ENCODE measurements at places on chromosomes 16 and 17.

- no peak for DNase-seq
Measured at GRCh38 chr17:41654678-41655607, 30.6 kb upstream of the KRT17 start.

- DNase-seq: no peak
Measured at GRCh38 chr16:66113223-66113622, 253.3 kb upstream of the CDH5 start.

GRCh38 chr17:31715446-31715845 lies 143.6 kb downstream of the COPRS start:
- no peak for DNase-seq

GRCh38 chr16:19411298-19411697 lies 6.4 kb upstream of the TMC5 start:
- no peak for DNase-seq

DNA sequence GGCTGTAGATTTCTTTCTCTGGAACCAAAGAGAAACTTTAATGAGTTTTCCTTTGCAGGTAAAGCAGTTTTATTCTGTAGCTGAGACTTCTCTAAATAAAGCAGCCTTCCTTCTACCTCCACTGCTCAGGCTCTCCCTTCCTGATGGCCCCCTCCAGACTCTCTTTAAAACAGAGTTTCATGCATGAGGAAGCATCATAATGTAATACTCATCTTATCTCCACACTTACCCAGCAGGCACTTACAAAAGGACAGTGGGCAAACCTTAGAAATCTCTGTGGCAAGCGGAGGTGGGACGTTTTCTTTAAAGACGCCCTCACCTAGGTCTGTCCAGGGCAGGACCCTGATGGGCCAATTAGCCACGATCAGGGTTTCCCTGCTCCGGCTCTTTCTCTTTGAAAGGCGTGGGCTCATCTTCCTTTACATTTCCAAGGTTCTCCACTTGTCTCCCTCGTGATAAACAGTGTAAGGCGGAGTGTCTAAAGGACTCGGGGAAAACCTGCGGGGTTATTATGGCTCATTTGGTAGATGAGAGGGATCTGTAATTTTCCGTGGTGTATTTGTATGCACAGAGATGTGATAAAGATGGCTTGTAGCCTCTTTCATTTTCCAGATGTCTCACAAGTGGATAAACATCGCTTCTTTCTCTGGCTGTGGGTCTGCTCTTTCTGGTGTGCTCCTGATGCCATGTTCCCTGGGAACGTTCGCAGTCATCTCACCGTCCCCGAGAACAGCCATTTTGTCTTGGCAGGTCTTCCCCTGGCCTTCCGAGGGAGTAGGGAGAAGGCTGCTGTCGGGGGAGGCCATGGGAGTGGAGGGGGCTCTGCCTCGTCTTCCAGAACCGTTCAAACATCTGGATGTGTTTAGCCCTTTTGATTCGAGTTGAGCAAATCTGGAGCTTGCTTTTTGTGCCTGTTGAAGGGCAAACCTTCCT lies 239.0 kb downstream of the CCDC182 start:
- no peak for DNase-seq

DNA sequence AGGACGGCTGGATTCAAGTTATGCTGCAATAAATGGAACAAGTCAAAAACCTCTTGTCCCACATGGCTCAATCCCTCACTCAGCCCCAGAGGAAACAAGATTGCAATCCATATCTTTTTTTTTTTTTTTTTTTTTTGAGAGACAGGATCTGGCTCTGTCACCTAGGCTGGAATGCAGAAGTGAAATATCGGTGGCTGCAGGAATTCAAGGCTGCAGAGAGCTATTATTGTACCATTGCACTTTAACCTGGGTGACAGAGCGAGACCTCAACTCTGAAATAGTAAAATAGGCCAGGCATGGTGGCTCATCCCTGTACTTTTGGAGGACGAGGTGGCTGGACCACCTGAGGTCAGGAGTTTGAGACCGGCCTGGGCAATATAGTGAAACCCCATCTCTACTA lies 2.7 kb upstream of the PDE6G start:
- no peak for DNase-seq

GRCh38 chr17:71535321-71535720 lies 585.5 kb upstream of the SOX9 start:
- no peak for DNase-seq

DNA sequence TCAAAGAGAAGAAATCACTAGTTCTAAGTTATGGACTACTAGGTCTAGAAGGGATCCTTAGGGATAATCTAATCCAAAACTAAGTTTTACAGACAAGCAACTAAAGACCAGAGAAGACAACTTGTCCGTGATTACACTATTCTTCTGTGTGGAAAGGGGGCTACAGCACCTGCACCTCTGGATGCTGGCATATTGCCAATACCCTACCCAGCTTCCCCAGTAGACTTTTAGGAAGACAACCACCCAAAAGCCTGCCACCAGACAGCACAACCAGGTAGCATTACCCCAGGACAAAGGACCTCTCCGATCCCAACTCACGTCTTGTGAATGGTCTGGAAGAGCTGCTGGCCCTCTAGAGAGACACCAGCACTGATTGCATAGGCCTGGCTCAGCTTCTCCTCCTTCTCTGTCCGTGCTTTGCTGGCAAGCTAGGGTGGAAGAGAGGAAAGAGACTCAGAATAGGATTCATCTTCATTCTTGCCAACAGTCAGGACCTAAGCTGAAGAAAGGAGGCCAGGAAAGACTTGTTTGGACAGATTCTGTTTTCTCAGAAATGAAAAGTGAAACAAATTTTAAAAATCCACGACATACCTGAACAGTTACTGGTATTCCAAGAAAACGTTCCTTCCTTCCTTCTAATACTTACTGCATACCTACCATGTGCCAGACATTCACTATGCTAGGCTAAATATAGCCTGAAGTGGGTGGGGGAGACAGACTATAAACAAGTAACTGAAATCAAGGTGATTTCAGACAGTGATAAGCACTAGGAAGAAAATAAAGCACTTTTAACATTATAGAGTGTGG lies 25.3 kb upstream of the TMEM101 start:
- no peak for DNase-seq

GRCh38 chr17:72370819-72371218 lies 250.0 kb downstream of the SOX9 start:
- no peak for DNase-seq

- DNase-seq: no peak
Measured at GRCh38 chr17:3879591-3880417, 13.0 kb downstream of the CAMKK1 start.

DNA sequence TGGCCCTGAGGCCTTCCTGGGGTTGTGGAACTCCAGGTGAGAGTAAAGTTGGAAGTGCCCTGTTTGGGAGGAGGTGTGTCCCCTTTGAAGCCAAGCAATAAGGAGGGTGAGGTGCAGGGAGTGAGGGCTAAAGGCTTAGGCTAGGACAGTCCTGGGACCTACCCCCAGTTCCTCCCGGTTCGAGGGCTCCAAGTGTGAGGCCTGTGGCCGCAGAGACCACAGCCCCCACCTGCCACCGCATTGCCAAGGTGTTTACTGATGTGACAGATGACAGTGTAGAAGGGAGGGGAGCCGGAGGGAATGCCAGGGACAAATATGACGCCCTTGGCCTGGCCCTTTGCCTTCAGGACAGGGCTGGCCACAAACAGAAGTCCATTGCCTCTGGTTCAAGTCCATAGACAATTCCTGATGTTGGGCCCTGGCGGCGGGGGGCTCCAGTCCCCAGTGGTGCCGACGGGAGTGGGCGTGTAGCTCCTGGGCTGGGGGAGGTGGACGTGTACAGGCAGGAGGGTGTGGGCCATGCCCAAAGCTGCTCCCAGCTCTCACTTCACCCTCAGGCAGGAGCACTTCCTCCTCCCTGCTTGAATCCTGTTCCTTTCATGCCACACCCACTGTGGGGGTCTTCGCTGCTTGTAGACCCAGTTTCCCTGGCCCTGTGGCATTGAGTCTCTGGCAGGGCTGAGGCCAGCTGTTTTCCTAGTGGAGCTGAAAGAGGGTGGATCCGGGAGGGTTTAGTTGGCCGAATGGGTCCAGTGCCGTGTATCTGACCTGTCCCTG lies 3.2 kb downstream of the ADORA2B start:
- DNase-seq: no peak

GRCh38 chr16:75195811-75196790 lies 10.9 kb downstream of the CTRB2 start:
- no peak for DNase-seq

DNA sequence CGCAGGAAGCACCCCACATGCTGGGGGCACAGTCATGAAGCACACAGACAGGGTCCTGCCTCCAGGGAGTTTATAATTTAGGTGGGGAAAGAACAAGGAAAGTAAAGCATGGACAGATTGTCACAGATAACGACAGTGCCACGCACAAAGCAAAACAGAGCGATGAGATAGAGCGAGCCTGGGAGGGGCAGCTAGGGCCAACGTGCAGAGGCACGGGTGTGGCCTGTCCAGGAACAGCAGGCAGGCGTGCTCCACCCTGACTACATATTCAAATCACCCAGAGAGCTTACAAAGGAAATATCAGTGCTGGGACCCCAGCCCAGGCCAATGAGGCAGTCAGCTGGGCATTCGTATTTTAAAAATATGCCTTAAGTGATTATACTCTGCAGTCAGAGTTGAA lies 16.8 kb downstream of the LGALS9 start:
- DNase-seq: no peak

GRCh38 chr16:52537516-52537915 lies 9.4 kb downstream of the TOX3 start:
- DNase-seq: no peak
